Amniotic stem cell (primary cell): ENCODE measurements at places on chromosomes 6 and 20.

- DNase-seq = no peak
These were observed 198.2 kb downstream of the ERMARD start for GRCh38 chr6:169949511-169950097.

DNA sequence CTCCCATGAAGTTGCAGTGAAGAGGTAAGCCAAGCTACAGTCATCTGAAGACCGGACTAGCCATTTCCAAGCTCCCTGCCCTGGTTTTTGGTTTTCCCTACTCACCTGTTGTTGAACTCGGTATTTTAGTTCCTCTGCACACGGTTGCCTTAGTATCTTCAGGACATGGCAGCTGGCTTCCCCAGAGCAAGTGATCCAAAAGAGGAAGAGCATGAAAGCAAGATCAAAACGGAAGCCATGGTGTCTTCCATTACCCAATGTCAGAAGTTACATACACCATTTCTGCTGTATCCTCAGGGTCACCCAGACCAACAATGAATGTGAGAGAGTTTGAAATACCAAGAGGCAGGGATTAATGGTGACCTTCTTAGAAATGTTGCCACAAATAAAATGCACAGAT lies 276.6 kb upstream of the CNR1 start:
- DNase-seq = no peak

DNA sequence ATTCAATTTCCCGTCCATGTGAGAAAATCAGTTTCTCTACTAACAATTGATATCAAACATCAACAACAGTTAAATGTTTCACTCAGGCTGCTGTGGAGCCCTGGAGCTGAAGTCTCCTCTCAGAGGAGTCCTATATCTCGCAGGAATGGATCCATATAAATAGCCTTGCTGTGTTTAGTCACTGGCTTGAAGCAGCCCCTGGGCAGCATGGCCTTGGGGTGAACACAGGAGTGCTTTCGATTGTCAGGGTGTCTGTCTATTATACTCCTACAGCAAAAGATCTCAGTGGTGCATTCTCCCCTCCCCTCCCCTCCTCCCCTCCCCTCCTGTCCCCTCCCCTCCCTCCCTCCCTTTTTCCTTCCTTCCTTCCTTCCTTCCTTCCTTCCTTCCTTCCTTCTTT lies 141.9 kb downstream of the CCDC170 start:
- DNase-seq = no peak

DNA sequence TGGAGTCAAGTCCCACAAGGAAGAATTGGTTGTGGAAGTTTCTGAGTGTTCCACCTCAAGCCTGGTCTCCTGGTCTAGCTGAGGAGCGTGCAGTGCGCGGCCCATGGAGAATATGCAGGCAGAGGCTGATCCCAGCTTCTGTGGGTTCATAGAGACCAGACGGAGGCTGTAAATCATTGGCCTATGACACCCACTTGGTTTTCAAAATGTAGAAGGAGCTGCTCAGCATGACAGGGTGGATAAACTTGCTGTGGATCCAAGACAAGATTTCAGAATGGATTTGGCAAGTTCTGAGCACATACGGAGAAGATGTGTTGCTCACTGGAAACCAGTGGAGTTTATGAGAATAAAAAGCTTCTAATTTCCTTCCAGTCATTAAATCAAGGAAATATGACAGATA lies 744 bp downstream of the KIF25 start:
- no peak for DNase-seq

- no peak for DNase-seq
These were observed 80.5 kb upstream of the SGK1 start for GRCh38 chr6:134398453-134398852.
